ENCODE measurements at places on chromosomes 2 and 18.

DNA sequence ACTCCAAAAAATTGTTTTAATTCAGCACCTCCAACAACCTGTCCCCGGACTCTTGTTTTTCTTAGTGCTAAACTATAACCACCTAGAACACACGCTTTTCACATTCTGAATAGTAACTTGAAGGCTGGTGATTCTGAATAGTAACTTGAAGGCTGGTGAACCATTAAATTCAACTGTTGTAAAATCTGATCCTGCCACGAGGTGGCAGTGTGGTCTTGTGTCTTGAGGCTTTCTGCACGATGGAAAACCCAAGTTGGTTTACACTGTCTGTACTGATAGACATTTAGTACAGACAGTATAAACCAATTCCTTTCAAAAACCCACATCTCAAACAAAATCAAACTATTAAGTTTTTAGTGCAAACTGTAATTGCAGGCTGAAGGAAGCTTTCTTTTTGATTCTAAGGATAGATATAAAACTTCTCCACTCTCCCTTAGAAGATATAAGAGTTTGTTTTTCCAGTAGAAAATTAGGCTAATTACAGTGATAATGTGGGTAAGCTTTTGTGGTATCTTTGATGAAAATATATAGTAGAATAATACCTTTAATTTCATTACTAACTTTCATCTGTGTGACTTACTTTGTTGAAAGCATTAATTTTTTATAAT is 57.6 kb downstream of the VAPA start:
- peak; percentile 76 for DNase-seq

GRCh38 chr18:79796531-79797405 is 970 bp upstream of the KCNG2 start:
- peak; percentile 35 for DNase-seq

DNA sequence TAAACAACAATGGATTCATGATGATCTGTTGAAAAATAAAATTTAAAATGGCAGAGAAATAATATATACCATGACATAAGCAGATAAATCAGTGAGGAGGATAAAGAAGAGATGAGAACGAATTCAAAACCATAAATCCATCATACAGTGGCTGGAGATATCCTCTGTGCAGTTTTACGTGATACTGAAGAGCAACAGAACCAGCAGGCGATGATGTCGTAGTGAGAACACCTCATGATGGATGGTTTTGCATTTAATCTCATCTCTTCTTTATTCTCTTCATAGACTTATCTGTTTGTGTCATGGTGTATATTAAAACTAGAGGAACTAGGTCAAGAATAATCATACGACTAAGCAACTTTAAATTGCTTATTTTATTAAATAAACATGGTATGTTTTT is 56.3 kb downstream of the TNFRSF11A start:
- no peak for DNase-seq

DNA sequence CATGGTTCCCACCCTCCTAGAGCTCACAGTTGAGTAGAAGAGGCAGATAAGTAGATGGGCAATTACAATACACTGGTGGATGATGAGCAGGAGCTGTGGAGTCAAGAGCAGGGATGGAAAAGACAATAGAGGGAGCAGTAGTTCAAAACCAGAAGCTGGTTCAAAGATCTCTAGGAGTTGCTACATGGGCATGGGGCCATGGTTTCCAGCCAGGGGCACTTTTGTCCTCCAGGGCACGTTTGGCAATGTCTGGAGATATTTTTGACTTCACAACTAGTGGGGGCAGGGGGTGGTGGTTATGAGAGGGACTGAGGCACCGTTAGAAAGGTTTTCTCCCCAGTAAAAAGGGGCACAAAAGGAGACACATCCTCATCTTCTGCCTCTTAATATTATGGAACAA is 236.0 kb downstream of the DYSF start:
- DNase-seq, result no peak

GRCh38 chr2:20737505-20737904 is 70.6 kb downstream of the GDF7 start:
- DNase-seq, result no peak

GRCh38 chr2:10753876-10754275 is 32.4 kb downstream of the ATP6V1C2 start:
- DNase-seq, result no peak
